ENCODE measurements at places on chromosomes 2 and 18.

DNA sequence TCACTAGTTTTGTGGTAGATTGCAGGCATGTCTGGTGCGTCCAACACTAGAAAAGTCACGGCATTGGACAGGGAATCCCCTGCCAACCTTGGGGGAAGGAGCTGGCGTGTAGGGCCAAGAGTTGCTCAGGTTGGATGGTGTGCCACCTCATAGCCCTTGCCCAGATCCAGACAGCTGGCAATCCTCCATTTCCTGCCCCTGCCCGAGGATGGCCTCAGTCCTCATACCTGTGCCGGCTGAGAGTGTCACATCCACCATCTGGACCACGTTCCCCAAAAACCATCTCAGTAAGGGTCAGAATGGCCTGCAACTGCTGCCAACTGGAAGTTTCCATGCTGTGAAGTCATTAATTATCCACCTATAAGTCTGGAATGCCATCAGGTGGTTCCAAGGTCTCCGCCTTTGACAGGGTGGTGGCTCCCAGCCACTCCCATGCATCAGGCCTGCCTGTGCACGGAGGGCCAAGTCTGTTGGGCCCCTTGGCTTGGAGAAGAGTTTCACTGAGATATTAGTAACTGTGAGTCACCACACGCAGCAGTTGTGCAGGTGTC, 55.0 kb downstream of the IMPA2 start:
- DNase-seq, result no peak

- no peak for DNase-seq
Observed at GRCh38 chr2:31312898-31313297, 78.9 kb downstream of the EHD3 start.

DNA sequence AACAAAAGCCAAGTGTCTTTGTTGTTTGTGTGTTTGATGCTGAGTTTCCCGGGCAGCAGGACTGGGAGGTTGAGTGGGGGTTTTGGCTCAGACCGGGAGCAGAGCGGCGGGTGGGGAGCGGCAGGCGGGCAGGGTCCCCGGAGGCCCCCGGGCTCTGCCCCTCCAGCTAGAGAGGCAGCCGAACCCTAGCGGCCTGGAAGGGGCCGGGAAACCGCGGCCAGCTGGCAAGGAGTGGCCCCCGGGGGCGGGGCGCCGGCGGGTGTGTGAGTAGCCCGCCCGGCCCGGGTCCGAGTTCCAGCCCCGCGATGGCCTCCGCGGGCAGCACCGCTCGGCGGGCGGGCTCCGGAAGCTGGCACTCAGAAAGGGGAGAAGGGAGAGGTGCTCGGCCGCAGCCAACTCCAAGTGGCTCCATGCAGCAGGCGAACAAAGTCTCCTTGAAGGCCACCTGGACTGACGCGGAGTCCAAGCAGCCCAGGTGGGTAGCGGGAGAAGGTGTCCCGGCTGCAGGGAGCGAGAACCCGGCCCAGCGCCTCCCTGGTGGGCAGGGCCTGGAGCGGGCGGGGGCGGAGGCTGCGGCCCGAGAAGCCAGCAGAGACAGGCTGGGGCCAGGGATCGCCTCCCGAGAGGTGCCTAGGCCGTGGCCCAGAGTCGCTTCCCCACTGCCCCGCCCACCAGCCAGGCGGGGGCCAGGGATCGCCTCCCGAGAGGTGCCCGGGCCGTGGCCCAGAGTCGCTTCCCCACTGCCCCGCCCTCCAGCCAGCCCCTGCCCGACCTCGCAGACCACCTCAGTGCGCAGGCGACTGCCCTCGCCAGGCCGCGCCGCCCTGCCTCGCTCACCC, at the start of gene ANKRD53:
TSS of gene ANKRD53 (plus strand) at position 290 of the 839 bp plus-strand sequence. CDS start at position 306, 16 bp downstream.
- peak; percentile 56 for DNase-seq

GRCh38 chr2:237208373-237209260, 122.9 kb downstream of the COPS8 start:
- DNase-seq, result no peak

- DNase-seq, result no peak
Observed at GRCh38 chr2:164785457-164785856, 56.2 kb downstream of the COBLL1 start.

DNA sequence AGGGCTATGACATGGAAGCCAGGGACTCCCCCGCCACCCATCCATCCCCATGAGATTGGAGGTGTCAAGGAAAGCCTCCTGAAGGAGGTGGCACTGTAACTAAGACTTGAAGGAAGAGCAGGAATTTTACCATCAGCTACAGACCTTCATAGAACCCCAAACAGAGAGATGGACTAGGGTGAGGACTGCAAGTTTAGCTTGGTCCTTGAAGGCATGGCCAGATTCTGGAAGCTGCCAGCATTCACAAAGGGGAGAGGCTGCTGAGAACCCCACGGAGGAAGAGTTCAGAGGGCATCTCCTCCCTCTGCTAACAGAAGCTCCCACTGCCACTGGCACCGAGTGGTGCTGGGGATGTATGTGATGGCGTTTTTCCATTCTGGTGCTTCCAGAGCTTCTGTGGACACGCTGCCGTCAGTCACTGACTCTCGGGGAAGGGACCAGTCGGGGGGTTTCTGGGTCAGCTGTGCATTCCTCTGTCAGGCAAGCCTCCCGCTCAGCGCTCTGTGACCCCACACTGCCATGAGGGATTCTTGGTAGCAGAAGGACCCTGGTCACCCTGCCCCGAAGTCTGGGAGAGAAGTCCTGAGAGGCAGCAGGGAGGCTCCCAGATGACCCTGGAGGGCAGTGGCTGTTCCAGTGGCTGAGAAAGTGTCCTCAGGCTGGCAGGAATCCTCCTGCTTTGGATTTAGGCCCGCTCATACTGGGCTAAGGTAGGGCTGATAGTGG, 18.1 kb downstream of the TMEM185B start:
- DNase-seq, result no peak

- DNase-seq, result no peak
Observed at GRCh38 chr2:29940706-29941105, 19.3 kb upstream of the ALK start.

DNA sequence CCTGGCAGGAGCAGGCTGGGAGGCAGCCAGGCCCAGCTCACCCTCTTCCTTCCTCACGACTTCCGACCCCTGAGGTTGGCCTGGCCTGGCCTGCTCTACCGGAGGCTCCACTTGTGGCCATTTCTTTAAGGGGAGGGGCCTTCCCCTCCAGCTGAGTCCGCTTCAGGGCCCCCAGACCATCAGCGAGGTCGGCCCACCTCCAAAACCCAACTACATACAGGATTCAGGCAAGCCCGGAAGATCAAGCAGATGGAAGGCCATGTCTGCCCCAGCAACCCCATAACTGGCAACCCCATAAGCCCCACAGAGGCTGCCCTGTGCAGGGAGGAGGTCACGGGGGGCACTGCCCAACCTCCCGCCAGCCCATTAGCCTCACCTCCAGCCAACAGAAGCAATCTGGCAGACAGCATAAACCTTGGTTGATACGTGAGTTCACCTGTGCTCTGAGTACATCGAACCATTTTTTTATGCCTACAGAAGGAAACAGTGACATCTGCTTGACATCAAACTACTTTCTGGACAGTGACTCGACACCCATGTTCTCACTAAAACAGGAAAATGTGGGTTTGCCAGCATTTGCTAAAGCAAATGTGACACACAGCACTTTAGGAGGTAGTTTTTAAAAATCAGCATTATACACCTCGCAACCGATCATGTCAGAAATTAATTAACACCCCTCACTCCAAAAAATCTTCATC, 98.9 kb downstream of the EIPR1 start:
- DNase-seq, result no peak

DNA sequence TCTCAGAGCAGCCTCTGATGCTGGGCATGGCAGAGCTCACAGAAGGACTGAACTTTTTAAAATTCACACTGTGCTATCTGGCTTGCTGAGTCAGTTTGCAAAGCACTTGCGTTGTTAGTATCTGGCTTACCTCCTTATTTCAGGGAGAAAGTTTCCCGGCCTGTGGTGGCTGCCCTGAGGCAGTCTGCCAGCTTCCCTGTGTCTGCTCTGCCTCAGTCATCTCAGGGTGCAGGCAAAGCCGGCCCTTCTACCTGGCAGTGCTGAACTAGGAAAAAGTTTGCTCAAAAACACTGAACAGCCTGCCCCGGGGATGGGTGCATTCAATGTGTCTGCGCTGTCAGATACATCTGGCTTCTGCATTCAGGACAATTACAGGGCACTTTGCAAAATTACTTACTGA, 90.2 kb upstream of the UXS1 start:
- no peak for DNase-seq

DNA sequence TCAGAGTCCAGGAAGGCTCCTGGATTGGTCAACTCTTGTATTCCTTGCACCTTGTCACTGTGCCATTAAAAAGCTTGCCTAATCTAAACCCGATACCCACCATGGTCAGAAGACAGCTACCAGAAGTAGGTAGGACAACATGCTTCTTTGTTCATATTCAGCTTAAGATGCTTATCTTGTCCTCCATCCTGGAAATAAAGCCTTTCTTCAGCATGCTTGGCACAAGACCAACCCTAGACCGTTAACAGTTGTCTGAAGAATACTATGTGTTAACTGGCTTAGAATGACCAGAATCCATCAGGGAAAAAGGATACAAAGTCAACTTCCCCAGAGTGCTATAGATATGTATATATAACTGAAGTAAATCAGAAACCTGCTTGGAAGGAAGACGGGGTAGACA, 193.9 kb downstream of the ZRANB3 start:
- DNase-seq, result peak; percentile 4

DNA sequence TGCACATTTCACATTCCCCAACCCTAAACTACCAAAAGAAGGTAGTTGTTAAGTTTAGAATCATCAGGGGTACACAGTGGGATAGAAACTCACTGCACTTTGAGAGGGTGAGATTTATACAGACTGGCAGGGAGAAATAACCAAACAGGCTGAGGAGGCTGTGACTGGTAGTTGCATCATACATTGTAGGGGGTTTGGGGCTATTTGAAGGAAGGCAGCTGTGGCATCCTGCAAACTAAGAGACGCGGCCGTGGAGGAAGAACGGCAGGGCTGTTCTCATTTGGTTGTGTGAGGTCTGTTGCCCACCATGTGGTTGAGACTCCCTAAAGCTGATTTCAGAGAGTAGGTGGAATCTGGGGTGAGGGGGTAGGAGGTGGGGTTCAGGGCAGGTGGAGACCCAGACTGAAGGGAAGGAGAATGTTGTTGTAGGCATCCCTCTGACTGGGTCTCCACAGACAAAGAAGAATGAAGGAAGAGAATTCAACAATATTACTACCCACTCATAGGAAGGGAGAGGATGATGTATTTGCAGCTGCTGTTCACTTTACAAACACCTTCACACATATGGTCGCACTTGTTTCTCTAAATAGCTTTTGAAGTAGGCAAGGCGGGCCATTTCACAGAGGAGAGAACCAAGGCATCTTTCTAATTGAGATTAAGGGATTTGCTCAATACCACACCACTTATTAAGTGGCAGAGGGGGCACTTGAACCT, 170.9 kb upstream of the SIX2 start:
- DNase-seq, result peak; percentile 27

- DNase-seq, result no peak
Observed at GRCh38 chr2:219784178-219784577, 156.7 kb downstream of the SLC4A3 start.

GRCh38 chr2:51782921-51783765, 751.2 kb upstream of the NRXN1 start:
- DNase-seq, result no peak

DNA sequence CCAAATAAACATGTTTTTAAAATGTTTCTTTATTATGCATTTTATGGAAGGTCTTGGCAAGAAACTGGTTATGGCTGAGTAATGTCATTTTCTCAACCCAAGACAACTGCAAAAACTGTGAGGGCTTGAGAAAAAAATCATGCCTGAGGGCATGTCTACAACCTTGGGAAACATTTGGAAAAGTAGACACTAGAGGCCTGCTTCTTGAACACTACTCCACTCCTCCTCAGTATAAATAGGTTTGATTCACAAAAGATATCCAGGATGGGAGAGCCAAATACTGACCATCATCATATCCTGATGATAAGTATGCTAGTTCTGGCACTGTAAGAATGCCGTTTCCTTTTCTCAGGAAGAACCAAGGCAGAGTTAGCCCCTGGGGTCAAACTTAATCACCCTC, 71.1 kb downstream of the OSR1 start:
- DNase-seq, result no peak

DNA sequence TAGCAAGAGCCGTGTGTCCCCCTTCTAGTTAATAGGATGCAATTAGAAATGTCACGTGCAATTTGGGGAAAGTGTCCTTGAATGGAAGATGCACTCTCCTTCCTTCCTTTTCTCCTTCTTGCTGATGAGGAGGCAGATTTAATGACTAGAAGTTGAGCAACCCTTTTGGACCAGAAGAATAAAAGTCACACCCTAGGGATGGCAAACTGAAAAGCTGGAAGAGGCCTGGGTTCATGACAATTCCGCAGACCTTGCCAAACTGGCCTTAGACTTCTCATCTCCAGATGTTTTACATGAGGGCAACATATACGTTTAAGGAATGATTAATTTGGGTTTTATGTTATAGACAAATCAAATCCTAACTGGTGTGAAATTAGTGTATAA, 38.6 kb upstream of the NCOA1 start:
- no peak for DNase-seq

DNA sequence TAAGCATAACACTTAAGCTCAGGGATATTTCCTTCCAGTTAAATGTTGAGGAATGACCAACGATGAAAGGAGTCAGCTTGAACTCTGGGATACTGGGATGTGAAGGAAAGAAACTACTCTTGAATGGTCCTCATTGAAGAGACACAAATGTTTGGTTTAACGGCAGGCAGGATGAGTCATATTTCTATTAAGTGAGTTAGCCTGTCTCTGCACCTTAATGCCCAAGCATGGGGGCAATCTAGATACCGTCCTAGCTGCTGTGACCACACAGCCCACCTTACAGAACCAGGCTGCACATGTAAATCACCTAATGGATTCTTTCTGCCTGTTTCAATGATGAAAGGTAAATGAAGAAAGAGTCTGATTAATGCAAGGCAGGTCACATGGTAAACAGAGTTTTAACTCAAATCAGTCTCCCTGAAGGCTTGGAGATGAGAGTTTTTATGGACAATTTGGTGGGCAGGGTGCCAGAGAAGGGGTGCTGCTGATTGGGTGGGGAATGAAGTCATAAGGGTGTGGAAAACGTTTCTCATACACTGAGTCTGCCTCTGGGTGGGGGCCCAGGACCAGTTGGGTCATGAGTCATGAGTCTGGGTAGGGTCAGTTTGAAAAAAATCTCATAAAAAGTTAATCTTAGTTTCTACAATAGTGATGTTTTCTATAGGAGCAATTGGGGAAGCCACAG, 144.6 kb upstream of the MMADHC start:
- no peak for DNase-seq

DNA sequence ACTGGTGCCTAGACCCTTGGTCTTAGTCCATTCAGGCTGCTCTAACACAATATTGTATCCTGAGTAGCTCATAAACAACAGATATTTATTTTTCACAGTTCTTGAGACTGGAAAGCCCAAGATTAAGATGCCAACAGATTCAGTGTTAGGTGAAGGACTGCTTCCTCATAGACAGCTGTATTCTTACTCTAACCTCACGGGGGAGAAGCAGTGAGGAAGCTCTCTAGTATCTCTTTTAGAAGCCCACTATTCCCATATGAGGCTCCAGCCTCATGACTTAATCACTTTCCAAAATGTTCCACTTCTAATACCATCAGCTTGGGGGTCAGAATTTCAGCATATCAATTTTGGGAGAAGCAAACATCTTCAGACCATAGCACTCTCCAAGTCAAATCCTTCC, 833.4 kb downstream of the LRRTM4 start:
- DNase-seq, result no peak

- no peak for DNase-seq
Observed at GRCh38 chr2:73249636-73250035, 15.5 kb downstream of the CCT7 start.

- no peak for DNase-seq
Observed at GRCh38 chr2:38534746-38535403, 67.9 kb downstream of the HNRNPLL start.

- peak; percentile 77 for DNase-seq
Observed at GRCh38 chr2:131413148-131413747, 49.3 kb upstream of the RAB6D start.
